ENCODE measurements at places on chromosomes 3 and 15.

GRCh38 chr15:95868970-95869369 is 461.5 kb upstream of the NR2F2 start:
- DNase-seq, result no peak

DNA sequence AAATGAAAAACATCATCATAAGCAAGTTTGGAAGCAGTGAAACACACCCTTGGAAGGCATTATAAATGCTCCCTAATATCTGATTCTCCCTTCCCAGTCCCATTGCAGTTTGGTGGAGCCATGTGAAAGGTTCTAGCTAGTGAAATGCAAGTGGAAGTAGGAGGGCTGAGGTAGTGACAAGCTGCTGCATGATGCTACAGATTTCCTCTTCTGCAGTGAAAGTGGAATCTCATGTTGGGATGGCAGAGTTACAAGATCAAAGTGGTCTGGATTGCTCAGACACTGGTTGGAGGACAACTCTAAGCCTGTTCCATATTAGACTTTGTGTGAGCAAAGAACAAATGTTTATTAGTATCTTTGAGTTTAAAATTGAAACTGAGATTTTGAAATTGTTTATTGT is 3.3 kb upstream of the PDCD6IP start:
- DNase-seq, result no peak

GRCh38 chr3:32432711-32433530 is 41.3 kb downstream of the CMTM7 start:
- DNase-seq, result no peak

DNA sequence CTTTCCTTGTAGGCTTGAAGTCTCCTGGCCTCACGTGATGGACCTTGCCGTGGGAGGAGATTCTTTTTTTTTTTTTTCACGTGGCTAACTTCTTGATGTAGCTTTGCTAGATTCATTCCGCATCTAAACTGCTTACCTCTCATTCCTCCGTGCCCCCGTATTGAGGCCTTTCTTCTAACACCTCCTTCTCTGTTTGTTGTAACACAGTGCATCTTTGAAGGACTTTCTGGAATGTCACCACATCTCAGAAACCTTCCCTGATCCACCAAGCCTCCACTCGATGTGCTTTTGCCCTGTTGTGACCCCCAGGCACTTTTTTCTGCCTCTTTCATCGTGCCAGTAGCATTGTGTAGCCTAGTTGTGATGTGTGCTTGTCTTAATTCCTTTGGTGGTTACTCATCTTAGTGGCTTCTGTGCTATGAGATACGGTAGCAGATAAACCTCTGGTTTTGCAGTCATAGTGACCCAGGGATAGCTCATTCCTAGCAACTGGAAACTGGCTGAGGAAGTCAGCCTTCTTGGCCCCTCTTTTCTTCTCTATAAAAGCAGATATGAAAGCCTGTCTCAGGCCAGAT is 1.6 kb upstream of the BNC1 start:
- DNase-seq, result no peak

DNA sequence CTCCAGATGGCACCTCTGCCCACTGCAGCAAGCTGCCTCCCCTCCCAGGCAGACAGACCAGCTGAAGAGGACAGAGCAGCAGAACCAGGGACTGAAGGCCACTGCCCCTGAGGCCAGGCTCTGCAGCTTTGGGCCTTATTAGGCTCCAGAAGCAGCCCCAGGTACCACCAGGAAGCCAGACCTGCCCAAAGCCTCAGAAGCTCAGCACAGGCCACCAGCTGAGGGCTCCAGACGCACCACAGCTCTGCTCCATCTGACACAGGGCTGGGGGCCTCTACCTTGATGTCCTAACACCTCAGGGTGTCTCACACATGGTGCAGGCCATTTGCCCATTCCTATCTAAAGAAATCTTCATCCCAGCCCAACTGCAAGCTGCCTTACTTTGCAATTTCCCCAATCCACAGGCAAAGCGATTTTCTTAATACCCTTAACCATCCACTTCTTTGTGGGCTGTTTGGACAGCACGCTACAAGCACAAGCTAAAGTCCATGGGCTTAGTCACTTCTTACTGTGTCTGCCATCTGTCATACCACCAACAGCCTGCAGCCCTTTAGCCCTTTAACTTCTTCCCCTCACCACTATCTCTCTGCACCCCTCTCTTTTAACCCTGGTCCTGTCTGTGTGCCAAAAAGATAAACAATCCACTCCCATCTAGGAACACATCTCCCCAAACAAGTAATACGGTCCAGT is 112.1 kb downstream of the IQSEC1 start:
- DNase-seq, result no peak

GRCh38 chr15:24878153-24878552 is 76.6 kb upstream of the SNRPN start:
- DNase-seq, result no peak

DNA sequence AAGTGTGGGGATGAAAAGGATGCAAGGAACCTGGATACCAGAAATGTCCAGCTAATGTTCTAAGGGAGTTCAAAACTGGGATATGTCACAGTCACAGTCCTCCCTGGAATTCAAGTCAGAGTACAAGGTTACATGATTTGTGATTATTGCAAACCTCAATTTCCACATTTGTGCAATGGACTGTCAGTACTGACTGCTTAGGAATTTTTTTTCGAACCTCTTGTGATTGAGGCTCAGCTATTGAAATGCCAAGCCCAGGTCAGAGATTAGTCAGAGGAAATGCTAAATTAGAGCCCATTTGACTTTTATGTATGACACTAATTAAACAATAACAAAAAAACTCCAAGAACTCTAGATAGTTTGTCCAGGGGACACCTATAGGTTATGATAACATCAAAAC is 210.2 kb downstream of the THSD4 start:
- DNase-seq, result no peak

Data from CD4-positive, alpha-beta T cell treated with Interleukin-4 for 1 hour (primary cell).